ENCODE measurements at places on chromosomes 2 and 18. TPM values are rescaled to one million over a fixed set of nuclear protein-coding genes. Genes with fewer than 3 reads are reported as not detected.

The ANKRD44 gene
- 21.4 TPM for total RNA-seq

The GLI2 gene
- total RNA-seq, result 37.0 TPM

The ERFE gene
- total RNA-seq, result 1.8 TPM

The POTEI gene
- 0.07 TPM for total RNA-seq

The GPC1 gene
- total RNA-seq, result 261 TPM

The DLGAP1 gene
- 6.0 TPM for total RNA-seq

The ESCO1 gene
- total RNA-seq, result 11.6 TPM

The PID1 gene
- 1.8 TPM for total RNA-seq

The MDH1 gene
- 103 TPM for total RNA-seq

The GNLY gene
- not detected for total RNA-seq

The POTEC gene
- not detected for total RNA-seq

The SCYGR4 gene
- total RNA-seq, result not detected

The POLR1B gene
- 15.0 TPM for total RNA-seq

The CCDC148 gene
- 0.52 TPM for total RNA-seq

DNA sequence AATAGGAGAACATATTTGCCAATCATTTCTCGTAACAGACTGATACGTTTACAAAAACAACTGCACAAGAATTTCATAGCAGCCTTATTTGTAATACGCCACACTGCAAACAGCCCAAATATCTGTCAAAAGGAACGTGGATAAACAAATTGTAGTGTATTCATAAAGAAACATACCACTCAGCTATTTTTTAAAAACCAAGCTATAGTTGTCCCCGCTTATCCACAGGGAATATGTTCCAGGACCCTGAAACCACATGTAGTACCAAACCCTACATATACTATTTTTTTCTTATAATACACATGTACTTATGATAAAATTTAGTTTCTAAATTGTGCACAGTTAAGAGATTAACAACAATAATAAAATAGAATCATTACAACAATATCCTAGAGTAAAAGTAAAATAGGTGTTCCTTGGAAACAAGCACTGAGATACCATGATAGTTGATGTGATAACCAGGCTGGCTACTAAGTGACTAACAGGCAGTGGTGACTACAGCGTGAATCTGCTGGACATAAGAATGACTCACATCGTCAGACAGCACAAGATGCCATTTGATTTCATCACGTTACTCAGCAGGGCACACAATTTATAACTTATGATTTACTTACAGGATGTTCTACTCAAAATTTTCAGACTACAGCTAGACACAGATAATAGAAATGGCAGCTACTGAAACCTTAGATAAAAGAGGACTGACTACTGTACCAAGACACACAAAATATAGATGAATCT is 367.4 kb downstream of the NCKAP5 start:
- H3K27me3 ChIP-seq, result no peaks in the 10 kb centered on the region
- H3K27ac ChIP-seq, result peak overlapping the region; percentile 98
- H3K4me1 ChIP-seq, result peaks cover 23% of the 10 kb centered on the region
- H3K36me3 ChIP-seq, result peaks cover 12% of the 10 kb centered on the region
- H3K4me3 ChIP-seq, result no peak overlapping the region

- no peaks in the 10 kb centered on the region for H3K4me1 ChIP-seq
- H3K4me3 ChIP-seq, result no peak overlapping the region
- DNase-seq, result no peak
- peaks cover 26% of the 10 kb centered on the region for H3K27me3 ChIP-seq
- H3K36me3 ChIP-seq, result no peaks in the 10 kb centered on the region
Observed at GRCh38 chr2:208454861-208455260, 48.3 kb downstream of the PTH2R start.

- H3K27ac ChIP-seq, result no peak overlapping the region
- no peaks in the 10 kb centered on the region for H3K27me3 ChIP-seq
- no peak for DNase-seq
- H3K4me1 ChIP-seq, result peaks cover 22% of the 10 kb centered on the region
- no peaks in the 10 kb centered on the region for H3K36me3 ChIP-seq
Observed at GRCh38 chr2:151882786-151883445, 54.7 kb upstream of the ARL5A start.

DNA sequence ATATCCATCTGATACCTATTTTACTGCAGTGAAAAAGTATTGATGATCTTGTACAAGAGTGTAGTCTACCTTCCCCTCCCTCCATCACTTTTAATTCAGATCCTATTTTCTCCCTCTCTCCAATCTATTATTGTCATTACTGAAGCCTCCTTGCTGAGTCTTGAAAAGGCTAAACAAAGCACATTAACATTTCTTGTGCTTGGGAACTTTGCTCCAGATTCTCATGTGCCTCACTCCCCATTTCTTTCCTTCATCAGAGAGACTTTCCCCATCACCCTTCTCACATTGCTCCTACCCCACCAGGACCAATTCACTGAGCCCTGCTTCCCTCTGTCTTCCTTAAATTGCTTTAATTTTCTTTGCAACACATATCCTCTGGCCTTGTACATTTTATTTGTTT is 736.2 kb upstream of the GCFC2 start:
- peaks cover 5% of the 10 kb centered on the region for H3K27me3 ChIP-seq
- no peak overlapping the region for H3K4me3 ChIP-seq
- no peaks in the 10 kb centered on the region for H3K4me1 ChIP-seq
- H3K36me3 ChIP-seq, result no peaks in the 10 kb centered on the region

DNA sequence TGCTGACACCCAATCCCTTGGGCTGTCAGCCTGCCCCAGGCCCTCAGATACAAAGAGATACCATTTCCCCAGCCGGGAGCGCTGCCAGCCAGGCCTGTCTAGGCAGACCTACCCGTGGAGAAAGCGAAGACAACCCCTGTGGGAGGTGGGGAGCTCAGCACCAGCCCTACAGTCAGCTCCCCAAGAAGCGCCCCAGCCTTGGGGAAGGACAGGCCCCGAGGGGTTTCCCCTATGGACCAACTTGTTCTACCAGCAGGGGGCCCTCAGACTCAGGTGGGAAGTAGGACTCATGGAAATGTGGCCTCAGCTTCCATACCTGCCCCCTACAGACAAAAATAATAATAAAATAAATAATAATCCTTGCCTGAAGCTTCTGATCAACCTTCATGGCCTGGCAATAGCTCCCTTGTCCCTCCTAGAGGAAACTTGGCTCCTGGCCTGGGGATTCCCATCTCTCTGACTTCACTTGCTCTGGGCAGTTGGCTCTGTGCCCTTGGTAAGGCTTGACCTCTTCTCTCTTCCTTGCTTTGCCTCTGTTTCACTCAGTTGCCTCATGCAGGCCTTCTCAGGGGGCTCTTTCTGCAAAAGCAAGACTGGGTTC is 7.0 kb downstream of the SLC35F6 start:
- DNase-seq, result peak; percentile 65
- H3K27me3 ChIP-seq, result no peaks in the 10 kb centered on the region
- H3K4me3 ChIP-seq, result no peak overlapping the region
- peaks cover 7% of the 10 kb centered on the region for H3K36me3 ChIP-seq
- H3K4me1 ChIP-seq, result peaks cover 53% of the 10 kb centered on the region

DNA sequence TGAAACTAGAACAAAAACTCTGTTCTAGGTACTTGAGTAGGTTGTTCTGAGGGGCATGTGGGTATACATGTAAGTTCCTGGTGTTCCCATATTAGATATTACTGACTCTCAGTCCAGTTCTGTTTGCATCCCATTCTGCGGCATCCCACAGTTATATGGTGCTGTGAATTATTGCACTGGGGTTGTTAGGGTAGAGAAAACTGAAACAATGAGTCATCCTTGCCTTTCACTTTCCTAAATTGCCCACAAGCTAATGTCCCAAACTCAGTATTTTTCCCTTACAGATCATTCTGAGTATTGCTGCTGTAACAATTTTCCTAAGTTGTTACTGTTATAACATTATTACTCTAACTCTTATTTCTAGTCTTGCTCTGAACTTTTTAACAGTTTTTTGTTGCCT is 3.0 kb downstream of the WDR75 start:
- DNase-seq, result no peak
- H3K36me3 ChIP-seq, result peaks cover 4% of the 10 kb centered on the region
- no peak overlapping the region for H3K27ac ChIP-seq
- no peak overlapping the region for H3K4me3 ChIP-seq
- no peaks in the 10 kb centered on the region for H3K27me3 ChIP-seq

DNA sequence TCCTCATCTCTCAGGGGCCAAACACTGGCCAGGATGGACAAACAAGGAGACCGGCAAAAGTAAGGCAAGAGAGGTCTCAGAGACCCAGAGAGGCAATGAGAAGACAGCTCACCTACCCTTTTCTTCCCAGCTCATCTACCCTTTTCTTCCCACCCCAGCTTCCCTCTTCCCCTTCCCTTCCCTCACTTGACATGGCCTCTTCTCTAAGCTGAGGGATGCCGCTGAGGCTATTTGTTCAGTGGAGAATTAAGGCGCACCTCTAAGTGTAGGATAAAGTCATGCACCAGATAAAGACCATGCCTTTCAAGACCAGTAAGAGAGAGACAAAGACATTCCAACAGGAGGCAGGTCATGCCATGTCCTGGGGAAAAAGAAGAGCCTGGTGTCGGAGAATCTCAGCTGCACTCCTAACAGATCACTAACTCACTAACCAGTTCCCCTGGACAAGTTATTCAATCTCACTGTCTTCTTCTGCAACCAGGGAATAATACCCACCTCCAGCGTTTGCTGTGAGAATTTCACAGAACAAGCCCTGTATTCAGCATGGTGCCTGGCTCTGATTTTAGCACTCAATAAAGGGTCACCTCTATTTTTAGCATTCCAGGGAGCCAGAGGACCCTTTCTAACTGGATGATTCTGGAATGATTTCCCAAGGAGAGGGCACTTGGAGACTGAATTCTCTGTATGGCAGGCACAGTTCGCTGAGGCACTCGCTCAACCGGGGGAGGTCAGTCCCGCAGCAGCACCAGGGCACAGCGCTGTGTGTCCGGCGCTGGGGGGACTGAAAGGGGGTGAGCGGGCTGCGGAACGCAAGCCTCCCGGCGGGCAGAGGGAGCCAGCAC is 3.0 kb upstream of the FOSL2 start:
- peaks cover 39% of the 10 kb centered on the region for H3K4me1 ChIP-seq
- H3K36me3 ChIP-seq, result peaks cover 6% of the 10 kb centered on the region
- H3K27me3 ChIP-seq, result no peaks in the 10 kb centered on the region
- peak overlapping the region; percentile 77 for H3K4me3 ChIP-seq

GRCh38 chr18:427005-427404 is 73.5 kb downstream of the COLEC12 start:
- no peaks in the 10 kb centered on the region for H3K36me3 ChIP-seq
- H3K27me3 ChIP-seq, result no peaks in the 10 kb centered on the region
- H3K27ac ChIP-seq, result no peak overlapping the region
- DNase-seq, result no peak

DNA sequence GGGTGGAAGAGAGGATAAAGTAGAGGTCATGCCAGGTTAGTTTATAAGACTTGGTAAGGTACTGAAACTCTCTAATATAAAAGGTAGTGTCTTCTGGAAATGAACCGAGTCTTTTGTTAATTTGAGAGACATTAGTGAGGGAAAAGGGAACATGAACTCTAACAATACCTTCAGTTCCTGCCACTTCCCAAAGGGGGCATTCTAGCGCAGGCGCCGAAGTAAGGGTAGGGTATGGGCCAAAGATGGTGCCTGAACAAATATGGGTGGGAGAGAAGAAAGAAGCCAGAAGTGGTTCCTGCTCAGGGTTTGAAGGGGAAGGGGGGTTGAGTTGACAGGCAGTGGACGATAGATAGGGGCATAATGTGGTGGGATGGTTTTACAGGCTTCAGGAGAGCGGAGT is 10.1 kb upstream of the REG1B start:
- H3K4me3 ChIP-seq, result no peak overlapping the region
- no peaks in the 10 kb centered on the region for H3K4me1 ChIP-seq
- no peak for DNase-seq
- H3K36me3 ChIP-seq, result no peaks in the 10 kb centered on the region

- H3K27ac ChIP-seq, result no peak overlapping the region
- H3K36me3 ChIP-seq, result peaks cover 16% of the 10 kb centered on the region
- no peak overlapping the region for H3K4me3 ChIP-seq
- no peaks in the 10 kb centered on the region for H3K27me3 ChIP-seq
- DNase-seq, result no peak
- peaks cover 16% of the 10 kb centered on the region for H3K4me1 ChIP-seq
Observed at GRCh38 chr2:86617738-86618137, 5.9 kb downstream of the RNF103 start.

DNA sequence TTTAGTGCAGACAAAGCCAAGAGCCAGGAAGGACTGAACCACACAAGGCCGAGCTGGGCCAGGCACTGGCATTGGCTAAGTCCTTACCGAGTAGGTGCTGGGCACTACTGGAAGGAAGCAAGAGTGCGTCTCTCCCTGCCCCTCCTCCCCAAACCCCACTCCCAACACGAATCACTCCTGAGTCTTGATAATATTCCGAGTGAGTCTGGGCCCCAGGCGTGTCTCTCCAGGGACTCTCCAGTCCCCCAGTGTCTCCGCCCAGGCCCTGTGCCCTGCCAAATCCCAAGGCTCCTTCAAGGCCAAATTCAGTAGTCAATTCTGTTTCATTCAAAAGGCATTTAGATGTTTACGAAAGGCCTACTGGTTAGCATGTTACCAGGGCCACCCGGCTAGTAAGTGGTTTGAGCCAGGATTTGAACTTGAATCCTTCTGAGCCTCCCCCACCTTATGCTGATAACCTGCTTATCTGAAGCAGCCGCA is 82.8 kb downstream of the GLI2 start:
- H3K4me1 ChIP-seq, result peaks cover 33% of the 10 kb centered on the region
- peak; percentile 65 for DNase-seq
- H3K27ac ChIP-seq, result peak overlapping the region; percentile 49

- no peaks in the 10 kb centered on the region for H3K27me3 ChIP-seq
- H3K27ac ChIP-seq, result no peak overlapping the region
- no peak for DNase-seq
- H3K4me1 ChIP-seq, result no peaks in the 10 kb centered on the region
- no peak overlapping the region for H3K4me3 ChIP-seq
Observed at GRCh38 chr2:230498506-230499107, 82.6 kb downstream of the SP100 start.

GRCh38 chr18:12036201-12036751 is 55.0 kb downstream of the IMPA2 start:
- no peak overlapping the region for H3K4me3 ChIP-seq
- no peaks in the 10 kb centered on the region for H3K36me3 ChIP-seq
- H3K27me3 ChIP-seq, result no peaks in the 10 kb centered on the region
- peaks cover 28% of the 10 kb centered on the region for H3K4me1 ChIP-seq
- DNase-seq, result no peak
- no peak overlapping the region for H3K27ac ChIP-seq

DNA sequence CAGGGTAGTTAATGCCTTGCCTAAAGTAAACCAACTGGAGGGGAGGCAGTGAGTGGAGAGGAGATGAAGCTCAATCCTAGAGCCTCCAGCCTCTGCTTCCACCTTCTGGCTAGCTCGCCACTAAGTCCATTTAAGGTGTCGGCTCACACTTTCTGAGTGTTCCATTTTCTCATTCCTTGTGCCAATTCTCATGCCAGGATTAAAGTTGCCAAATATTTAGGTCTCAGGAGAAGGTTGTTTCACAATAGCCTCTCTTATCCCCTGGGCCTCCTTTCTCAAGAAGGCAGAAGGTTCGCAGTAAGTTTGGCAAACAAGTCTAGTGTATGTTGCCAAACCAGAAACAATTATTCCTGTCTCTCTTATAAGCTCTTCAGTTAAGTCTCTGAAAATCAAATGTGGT is 57.2 kb downstream of the TACR1 start:
- H3K27ac ChIP-seq, result no peak overlapping the region
- no peak overlapping the region for H3K4me3 ChIP-seq
- no peak for DNase-seq
- H3K36me3 ChIP-seq, result no peaks in the 10 kb centered on the region

GRCh38 chr2:175049661-175050060 is 44.5 kb upstream of the CHN1 start:
- no peak for DNase-seq
- no peak overlapping the region for H3K4me3 ChIP-seq
- H3K27ac ChIP-seq, result no peak overlapping the region
- H3K4me1 ChIP-seq, result peaks cover 9% of the 10 kb centered on the region
- no peaks in the 10 kb centered on the region for H3K27me3 ChIP-seq

All from chondrocyte (in vitro differentiated cells).